Activated T-helper 1 cell treated with anti-CD3 and anti-CD28 coated beads, Interleukin-12 subunit alpha, Interleukin-12 subunit beta, Interleukin-2, Interleukin-4 antibody, amounts not matched to agents 30 ng/mL and 10 ng/mL and 1 ng/mL, durations not matched to agents 14 hours and 24 hours and 36 hours (primary cell): ENCODE measurements at places on chromosomes 4 and X. TPM values are rescaled to one million over a fixed set of nuclear protein-coding genes. Genes with fewer than 3 reads are reported as not detected.

DNA sequence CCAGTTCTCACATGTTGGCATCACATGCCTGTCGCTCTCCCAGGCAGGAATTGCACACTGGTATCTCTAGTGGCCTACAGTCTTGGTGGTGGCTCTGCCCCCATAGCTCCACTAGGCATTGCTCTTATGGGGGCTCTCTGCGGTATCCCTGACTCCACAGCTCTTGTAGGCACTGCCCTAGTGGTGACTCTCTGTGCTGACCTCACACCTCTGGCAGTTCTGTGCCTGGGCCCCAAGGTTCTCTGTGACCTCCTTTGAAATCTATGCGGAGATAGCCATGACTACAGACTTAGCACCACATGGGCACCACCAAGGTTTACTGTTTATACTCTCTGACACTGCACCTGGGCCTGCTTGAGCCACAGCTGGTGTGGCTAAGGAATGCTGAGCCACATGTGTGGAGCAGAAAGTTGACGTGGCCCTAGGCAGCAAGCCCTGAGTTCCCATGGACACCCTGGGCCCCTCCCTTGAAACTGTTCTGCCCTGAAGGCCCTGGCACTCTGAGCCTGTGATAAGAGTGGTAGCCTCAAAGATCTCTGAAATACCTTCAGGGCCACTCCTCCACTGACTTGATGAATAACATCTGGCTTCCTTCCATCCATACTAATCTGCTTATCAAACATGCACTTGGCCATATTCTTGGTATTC lies 8.0 kb downstream of the SLC9B1 start:
- no peak overlapping the region for H3K27ac ChIP-seq
- no peak for DNase-seq
- H3K4me1 ChIP-seq: no peaks in the 10 kb centered on the region
- H3K27me3 ChIP-seq: peaks cover 2% of the 10 kb centered on the region
- no peaks in the 10 kb centered on the region for H3K36me3 ChIP-seq

GRCh38 chr4:2785613-2786012 lies 7.3 kb upstream of the SH3BP2 start:
- H3K36me3 ChIP-seq: no peaks in the 10 kb centered on the region
- H3K27me3 ChIP-seq: no peaks in the 10 kb centered on the region
- H3K27ac ChIP-seq: peak overlapping the region; percentile 92
- peak; percentile 39 for DNase-seq
- peaks cover 43% of the 10 kb centered on the region for H3K4me1 ChIP-seq

Gene GAGE12E
- not detected in 2 replicates for total RNA-seq

Gene MSX1
- not detected in 2 replicates for total RNA-seq

Gene CFAP47
- not detected in 2 replicates for total RNA-seq
